ENCODE measurements at places on chromosomes 3 and 15.

DNA sequence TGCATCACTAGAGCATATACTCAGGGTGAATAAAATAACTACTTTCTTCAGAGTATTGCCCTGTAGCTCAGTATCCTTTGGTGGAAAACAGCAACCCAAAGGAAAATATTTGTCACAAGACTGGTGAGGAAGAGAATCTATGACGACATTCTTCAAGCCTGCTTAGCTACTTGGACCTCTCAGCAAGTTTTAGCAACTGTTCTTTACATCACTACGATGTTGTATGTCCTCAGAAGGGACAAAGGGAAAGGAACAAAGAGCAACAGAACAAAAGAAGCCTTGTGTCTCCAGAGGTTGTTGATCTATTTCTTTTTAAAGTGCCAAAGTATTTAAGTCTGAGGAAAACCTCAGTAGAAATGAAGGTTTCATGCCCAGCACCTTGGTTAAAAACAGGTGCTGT is 746.7 kb downstream of the NAALADL2 start:
- DNase-seq, result no peak

DNA sequence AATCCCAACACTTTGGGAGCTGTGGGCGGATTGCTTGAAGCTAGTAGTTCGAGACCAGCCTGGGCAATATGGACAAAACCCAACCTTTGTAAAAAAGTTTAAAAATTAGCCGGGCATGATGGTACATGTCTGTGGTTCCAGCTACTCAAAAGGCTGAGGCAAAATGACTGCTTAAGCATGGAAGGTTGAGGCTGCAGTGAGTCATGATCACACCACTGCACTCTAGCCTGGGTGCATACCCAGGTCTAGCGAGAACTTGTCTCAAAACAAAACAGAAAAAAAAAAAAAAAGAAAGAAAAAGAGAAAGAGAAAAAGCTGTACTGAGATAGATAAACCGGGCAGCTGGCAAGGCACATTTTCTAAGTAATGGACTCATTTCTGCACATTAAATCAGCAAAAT is 10.6 kb downstream of the ARPP19 start:
- DNase-seq, result no peak

GRCh38 chr3:166275024-166275390 is 437.8 kb upstream of the BCHE start:
- no peak for DNase-seq

DNA sequence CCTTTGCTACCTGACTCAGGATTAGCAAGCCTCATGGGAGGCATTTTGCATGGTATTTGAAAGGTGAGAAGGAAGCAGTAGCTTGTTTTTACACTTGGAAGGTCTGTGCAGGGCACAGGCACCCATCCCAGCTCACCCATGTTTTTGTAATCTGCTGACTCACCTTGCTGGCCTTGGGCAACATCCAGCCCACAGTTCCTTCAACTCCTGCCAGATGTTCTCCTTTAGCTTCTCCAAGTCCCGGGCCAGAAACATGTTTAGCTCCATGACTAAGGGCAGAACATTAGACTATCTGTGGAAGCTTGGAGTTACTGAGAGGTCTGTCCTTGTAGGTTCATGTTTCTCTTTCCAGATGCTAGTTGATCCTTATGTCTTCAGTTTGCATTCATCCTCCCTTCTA is 12.4 kb upstream of the ZNF770 start:
- DNase-seq, result no peak

DNA sequence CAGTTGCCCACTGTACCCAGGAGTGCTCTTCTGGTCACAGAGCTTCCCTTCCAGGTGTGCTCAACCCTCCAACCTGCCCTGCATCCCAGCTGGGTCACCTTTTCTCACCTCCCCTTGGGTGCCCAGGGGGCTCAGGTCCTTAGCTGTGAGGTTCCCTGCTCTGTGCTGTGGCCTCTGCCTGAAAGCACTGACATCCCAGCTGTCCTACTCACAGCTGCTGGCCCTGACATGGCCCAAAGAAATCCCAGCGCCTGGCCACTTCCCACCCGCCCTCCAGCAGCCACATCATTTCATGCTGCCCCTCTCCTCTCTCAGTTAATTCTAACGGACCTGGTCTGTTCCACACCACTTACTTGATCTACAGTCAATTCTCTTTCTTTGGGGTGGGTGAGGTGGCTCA is 79.9 kb downstream of the ISG20 start:
- no peak for DNase-seq

DNA sequence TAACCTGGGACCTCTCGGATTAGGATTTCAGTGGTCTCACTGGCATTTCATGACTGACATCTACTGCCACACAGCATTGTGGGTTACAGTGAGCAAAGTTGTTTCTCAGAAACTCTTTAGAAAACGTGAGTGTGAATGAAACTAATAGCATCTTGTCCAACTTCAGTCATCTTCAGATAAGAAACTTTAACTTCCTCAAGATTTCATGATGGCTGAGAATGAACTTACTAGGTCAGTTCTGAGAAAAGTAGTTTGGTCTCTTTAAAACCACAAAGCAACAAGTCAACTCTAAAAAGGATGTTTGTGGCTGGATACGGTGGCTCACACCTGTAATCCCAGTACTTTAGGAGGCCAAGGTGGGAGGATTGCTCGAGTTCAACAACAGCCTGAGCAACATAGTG is 14.2 kb upstream of the HOMER2 start:
- DNase-seq, result no peak

DNA sequence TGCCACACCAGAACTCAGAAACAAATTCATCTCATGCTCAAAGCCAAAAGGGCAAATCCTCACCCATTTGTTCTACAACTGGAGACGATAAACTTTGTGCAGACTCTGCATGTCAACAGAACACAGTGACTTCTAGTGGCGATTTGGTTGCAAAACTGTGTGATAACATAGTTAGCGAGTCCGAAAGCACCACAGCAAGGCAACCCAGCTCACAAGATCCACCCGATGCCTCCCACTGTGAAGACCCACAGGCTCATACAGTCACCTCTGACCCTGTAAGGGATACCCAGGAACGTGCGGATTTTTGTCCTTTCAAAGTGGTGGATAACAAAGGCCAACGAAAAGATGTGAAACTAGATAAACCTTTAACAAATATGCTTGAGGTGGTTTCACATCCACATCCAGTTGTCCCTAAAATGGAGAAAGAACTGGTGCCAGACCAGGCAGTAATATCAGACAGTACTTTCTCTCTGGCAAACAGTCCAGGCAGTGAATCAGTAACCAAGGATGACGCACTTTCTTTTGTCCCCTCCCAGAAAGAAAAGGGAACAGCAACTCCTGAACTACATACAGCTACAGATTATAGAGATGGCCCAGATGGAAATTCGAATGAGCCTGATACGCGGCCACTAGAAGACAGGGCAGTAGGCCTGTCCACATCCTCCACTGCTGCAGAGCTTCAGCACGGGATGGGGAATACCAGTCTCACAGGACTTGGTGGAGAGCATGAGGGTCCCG is 199.7 kb downstream of the AKAP13 start:
- DNase-seq, result peak; percentile 60

DNA sequence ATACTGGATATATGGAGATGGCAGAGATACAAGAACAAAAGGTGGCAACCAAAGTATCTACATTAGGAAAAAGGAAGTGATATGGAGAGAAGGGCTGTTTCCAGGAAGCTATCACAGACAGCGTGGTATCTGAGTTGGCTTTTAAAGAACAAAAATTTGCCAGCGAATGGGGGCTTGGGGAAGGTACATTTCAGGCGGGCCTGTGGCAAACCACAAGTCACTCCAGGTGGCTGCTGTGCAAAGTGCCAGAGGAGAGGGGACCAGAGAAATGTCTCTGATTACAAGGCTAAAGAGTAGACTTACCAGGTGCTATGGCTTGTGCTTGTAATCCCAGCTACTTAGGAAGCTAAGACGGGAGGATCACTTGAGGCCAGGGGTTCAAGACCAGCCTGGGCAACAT is 91.1 kb downstream of the MSL2 start:
- no peak for DNase-seq

GRCh38 chr3:34881026-34881425 is 758.3 kb upstream of the ARPP21 start:
- DNase-seq, result no peak

DNA sequence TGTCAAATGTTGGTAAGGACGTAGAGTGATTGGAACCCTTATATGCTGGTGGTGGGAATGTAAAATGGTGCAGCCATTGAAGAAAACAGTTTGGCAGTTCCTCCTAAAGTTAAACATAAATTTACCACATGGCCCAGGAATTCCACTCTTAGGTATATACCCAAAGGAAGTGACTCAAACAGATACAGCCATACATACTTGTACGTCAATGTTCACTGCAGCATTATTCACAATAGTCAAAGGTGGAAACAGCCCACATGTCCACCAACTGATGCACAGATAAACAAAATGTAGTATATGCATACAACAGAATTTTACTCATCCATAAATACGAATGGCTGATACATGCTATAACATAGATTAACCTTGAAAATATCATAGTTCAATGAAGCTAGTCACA is 13.2 kb downstream of the CLASP2 start:
- no peak for DNase-seq

GRCh38 chr3:50375258-50375931 is 16.1 kb upstream of the TMEM115 start:
- no peak for DNase-seq

GRCh38 chr3:169619793-169620192 is 43.7 kb downstream of the MECOM start:
- DNase-seq, result no peak

DNA sequence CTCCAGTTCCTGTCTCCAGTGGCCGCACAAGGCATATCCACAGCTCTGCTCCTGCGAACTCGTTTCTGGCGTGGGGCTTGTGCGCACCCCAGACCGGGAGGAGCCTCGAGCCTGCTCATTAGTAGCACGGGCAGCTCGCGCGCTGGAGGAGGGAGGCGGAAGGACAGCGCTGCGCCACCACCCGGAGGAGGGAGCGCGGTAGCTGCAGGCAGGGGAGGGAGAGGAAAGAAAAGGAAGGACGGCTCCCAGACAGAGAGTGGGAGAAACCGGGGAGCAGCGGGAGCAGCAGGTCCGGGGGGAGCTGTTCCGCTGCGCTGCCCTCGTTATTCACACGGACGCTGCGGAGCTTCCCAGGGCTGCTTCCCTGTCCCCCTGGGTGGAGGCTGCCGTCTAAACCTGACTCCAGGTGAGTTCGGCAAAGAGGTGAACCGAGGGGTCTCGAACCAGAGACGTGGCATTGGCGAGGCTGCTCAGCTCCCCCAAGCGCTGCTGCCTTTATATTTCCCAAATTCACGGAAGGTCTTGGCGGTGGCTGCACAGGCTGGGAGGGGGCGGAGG is 121.3 kb upstream of the ZNF717 start:
- no peak for DNase-seq

DNA sequence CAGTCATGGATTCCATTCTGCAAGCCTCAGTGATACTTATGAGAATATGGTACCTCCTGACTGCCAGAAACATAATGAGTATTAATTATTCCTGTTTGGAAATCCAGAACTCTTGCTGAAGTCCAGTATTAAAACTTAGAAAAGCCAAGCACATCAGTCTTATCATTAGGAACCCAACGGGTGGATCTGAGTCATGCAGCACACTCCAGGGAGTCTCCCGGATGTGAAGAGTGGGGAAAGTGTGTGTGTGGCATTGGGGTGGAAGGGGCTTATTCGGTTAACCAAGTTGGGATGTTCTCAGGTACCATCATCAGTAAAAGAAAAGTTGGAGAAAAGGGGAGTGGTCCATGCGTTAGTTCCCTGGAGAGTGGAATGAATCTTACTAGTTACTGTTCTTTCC is 181.1 kb downstream of the PLCL2 start:
- no peak for DNase-seq

GRCh38 chr15:76060118-76060989 is 569 bp downstream of the TMEM266 start:
- DNase-seq, result no peak

DNA sequence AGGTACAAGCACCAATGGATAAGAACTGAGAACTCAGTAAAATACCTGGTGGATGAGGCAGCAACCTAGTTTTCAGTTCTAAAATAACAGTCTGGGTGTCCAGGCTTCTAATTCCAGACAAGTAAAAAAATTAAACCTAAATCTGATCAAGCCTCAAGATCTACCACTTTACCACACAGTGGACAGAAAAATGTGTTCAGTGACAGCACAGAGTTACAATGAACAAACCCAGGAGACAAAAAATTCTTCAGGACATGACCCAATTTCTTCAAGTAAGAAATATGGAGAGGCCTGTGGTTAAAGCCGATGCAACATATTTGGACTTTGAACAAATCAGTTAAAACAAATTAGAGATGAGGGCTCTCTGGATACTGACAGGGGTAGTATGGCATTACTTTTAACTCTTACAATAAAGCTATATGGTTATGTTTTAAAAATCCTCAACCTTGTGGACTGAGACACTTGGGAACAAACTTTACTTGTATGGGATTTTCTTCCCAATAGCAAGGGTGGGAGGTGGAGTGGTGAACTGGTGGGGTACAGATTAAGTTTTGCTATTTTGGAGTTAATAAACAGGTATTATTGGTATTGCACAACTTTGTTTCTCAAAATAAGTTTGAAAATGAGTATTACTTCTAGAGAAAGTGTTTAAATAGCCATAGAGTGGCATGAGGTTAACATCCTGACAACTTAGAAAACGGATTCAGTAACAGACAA is 14.2 kb downstream of the CCNL1 start:
- no peak for DNase-seq

GRCh38 chr3:17302170-17302569 is 417.4 kb downstream of the PLCL2 start:
- DNase-seq, result no peak

DNA sequence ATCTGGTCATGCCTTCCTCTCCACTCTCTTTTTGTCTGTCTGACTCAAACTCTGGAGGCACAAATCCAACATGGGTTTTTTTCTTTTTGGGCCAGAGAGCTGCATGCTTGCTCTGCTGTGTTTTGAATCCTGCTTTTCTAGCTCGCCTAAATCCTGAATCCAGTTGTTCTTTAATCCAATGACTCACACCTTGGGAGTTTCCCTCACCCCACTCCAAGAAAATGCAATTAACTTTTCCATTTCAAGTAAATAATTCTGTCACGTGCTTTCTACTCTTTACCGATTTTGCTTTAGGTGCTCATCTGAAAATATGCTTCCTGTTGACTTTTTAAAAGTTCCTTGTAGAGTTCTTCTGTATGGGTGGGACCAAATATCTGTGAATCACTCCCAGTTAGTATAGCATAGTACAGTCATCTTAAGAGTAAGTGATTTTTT is 47.6 kb downstream of the SLMAP start:
- DNase-seq, result peak; percentile 85

- DNase-seq, result no peak
Measured at GRCh38 chr15:41125931-41126642, 10.0 kb upstream of the INO80 start.

DNA sequence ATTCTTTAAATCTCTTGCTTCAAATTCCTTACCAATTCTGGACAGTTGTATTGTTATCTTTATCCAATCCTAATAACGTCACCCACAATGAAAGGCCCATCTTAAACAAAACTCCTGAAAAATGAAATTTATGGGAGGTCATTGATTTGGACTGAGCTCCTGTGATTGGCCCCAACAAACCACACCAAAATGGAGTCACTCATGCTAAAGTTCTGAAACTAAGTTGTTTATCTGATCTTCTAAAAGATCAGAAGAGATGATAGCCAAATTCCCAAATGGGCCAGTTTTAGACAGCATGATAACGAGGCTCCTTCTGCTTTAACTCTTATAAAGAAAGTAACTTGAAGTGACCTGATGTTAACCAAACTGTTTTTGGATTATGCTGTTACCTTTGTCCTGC is 39.7 kb upstream of the GPD1L start:
- no peak for DNase-seq

Measured in stomach (tissue), 19 donors.